ENCODE measurements at places on chromosomes 2 and 18.

DNA sequence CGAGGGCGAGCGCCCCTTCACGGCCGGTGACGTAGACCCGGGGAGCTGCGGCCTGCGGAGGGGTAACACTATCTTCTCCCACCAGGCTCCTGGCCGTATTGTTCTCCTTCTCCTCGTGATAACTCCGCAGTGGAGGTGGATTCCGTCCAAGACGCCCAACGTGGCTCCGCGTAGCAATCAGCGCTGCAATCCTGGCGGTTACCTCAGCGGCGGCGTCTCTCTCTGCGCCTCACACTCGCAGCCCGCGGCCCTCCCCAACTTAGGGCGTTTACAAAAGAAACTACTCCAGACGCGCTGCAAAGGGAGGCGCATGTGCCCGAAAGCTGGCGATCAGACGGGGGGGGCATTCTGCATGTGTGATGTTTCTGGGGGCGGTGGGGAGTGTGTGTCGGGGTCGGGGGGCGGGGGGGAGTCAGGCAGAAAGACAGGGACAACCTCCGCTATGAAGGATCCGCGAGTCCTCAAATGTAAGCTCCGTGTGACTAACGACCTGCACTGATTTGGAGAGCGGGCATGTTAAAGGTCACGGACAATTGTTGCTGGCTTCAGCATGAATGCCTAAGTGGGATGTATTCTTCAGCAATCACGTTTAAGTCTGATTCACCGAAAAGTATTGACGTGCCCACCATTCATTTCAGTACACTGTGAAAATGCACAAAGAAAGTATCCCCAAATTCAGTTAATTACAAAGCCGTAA is 1.3 kb upstream of the ZNF516 start:
- DNase-seq = no peak

DNA sequence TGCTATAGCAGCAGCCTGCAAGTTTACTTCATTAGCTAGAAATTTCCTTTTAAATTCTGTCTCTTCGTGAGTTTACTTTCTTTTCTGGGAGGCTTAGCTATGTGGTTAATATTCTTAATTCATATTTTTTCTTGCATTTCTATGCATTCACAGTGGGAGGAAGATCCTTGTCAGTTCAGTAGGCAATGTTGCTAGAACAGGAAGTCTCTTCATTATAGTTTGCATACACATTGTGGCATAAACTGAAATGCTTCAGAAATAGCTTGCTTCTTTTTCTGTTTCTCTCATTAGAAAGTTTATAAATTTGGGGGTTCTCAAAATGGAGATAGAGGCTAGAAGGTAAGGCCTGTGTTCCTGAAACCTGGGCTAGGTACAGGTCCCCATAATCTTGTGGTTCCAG is 8.1 kb upstream of the ARHGAP15 start:
- DNase-seq = no peak

DNA sequence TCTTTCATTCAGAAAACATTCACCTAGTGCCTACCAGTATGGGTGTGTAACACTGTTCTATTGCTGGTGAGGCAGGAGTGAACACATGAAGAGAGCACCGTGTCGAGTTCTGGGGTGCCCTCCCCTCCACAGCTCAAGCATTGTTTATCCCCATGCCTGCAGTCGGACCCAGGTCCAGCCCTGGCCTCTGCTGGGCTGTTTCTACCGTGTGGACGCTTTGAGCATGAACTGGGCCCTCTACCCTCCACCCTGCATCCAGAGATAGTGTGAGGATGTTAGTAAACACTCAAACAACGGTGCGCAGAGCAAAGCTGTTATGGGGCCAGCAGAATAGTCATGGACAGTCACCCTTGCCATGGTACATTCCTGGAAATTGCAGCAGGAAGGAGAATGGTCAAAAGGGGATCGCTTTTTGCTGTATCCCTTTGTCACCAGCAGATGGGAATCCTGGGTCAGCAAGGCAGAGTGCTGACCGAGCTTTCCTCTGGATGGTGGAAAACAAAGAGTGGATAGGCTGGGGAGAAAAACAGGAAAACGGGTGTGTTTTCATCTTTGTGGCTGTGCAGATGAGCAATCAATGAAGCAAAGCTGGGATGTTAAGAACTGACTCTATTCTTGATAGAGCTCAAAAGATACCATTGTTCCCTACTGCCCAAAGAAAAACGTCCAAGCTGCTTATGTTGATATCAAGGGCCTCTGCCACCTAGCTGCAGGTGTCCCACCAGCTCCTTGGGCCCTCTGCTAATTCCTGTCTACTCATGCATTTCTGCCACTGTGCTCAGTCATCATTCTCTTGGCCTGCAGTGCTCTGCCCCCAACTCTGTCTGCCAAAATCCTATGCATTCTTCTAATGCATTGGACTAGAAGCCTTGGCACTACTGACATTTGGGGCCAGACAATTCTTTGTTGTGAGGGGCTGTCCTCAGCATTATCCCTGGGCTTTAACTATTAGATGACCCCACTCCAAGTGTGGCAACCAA is 38.7 kb downstream of the REEP1 start:
- no peak for DNase-seq

DNA sequence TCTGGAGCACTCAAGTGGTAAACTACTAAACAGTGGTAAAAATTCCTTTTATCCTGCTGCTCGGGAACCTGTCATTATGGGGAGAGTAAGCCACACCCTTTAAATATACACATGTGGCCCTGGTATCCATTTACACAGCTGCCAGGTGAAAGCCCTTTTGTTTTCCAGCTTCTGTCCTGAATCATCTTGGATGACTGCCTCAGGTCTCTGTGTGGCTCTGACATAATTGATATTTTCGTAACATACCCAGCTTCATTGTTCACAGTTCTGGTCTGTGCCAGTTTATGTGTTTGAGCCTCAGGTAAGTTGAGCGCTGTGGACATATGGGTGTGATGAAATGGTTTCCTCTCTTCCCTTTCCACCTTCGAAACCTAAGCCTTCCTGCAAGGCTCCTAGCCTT is 15.7 kb upstream of the TTC39C start:
- no peak for DNase-seq

- DNase-seq = no peak
These were observed 2.8 kb downstream of the COL6A3 start for GRCh38 chr2:237411092-237411601.

DNA sequence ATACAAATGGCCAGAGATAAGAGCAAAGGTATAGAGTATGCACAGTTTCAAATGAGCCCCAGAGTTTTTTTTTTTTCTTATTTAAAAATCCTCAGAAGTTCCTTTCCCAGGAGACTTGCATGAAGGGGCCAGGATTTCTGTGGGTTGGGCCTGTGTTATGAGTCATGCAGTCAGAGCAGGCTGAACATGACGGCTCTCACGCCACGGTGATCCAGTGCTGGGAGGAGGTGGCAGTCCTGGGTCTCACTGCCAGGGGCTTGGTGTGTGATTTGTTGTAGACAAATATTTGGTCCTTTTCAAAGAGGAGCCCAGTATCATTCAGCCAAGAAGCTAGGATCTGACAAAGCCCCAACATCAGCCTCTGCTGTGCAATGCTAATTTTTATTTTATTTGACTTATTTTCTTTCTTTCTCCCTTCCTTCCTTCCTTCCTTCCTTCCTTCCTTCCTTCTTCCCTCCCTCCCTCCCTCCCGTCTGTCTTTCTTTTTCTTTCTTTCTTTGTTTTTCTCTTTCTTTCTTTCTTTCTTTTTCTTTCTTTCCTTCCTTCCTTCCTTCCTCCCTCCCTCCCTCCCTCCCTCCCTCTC is 10.4 kb upstream of the KCNE4 start:
- no peak for DNase-seq
